GM20000 (cell line): ENCODE measurements at places on chromosomes 6 and 20.
A peak's percentile ranks its signal among the peaks of the same experiment; 100 is the strongest.

- DNase-seq = no peak
Observed at GRCh38 chr6:33901822-33902456, 98.1 kb upstream of the MLN start.

GRCh38 chr20:58233881-58234528 lies 5.6 kb upstream of the ANKRD60 start:
- peak; percentile 62 for DNase-seq

DNA sequence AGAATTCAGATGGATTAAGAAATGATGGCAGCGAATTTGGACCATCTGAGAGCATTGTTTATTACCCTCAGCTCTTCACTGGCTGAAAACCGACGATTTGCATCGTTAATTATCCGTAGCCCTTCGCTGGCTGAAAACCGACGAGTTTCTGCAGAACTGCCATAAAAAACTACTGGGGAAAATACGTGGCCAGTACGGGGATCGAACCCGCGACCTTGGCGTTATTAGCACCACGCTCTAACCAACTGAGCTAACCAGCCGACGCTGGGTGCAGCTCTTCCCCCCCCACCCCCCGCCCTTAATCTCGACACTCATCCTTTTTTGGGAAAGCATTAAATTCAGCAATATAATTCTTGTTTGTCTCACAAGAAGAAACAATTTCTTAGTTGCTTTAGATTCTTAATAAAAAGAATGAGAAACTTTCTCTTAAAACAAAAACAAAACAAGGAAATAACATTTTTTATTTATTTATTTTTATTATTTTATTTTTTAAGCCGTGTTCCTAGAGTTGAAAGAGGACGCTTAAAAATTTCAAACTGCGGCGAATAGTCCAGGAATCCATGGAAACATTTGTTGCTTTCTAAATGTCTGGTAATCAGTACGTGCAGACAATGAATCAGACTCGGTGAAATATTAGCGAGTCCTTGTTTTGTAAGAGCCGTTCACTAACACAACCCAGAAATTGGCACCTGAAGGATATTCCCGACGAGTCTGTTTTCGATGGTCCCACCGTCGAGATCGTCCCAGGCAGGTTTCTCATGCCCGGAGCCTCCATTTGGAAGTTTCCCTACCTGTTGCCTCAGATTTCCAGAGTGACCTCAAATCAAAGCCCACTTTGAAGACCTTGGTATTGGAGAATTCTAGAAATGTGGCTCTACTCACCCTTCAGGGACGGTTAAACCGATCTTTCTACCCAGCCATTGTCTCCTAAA lies 27.8 kb downstream of the PRSS16 start:
- DNase-seq = no peak

GRCh38 chr6:92790381-92790780 lies 629.0 kb downstream of the EPHA7 start:
- DNase-seq = no peak

GRCh38 chr6:80094017-80094416 lies 12.5 kb upstream of the BCKDHB start:
- peak; percentile 33 for DNase-seq

- no peak for DNase-seq
Observed at GRCh38 chr20:6605055-6605935, 162.2 kb upstream of the BMP2 start.
